T-helper 9 cell (primary cell): ENCODE measurements at places on chromosomes 6 and 20.
A peak's percentile ranks its signal among the peaks of the same experiment; 100 is the strongest.

DNA sequence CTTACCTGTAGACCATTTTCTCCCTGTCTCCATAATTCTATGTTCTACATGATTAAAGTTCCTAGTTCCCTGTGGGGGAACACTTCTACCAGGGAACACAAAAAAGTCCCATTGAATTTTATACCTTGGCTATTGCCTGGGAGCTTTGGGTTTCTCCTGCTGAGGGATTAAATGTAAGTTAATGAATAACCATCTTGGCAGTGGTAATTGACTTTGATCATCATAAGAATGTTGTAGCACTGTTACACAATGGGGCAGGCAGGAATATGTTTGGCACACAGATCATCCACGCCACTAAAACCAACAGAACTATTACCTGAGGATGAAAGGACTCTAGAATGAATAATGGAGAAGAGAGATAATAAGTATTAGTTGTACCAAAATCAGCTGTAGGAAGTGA lies 1106.2 kb upstream of the GJE1 start:
- no peak for DNase-seq

GRCh38 chr20:5974531-5974930 lies 24.1 kb downstream of the MCM8 start:
- DNase-seq = no peak

- no peak for DNase-seq
These were observed 29.6 kb upstream of the VAPB start for GRCh38 chr20:58359441-58359840.

- DNase-seq = no peak
These were observed 6.8 kb downstream of the TIAM2 start for GRCh38 chr6:155001934-155002333.

- no peak for DNase-seq
These were observed 69.8 kb downstream of the GJA1 start for GRCh38 chr6:121505284-121505683.

GRCh38 chr6:119182875-119183274 lies 104.4 kb upstream of the FAM184A start:
- DNase-seq = no peak

DNA sequence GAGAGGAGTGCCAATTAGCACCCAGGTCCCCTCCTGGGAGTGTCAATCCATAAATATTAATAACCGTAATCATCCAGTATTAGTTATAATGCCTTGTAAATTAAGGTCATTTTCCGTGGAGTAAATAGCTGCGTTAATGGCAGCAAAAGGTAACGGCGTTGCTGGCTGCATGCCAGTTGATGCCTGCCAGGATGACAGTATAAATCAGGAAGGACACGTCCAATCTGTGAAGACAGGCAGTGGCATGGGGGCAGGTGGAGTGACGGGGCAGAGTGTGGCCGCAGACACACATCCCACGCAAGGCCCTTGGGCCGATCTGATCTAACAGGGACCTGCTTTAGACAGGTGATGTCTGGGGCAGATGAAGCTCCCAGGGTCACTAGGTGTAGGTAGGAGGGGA lies 49.1 kb downstream of the KCNB1 start:
- DNase-seq = no peak

- DNase-seq = no peak
These were observed 57.4 kb upstream of the SLCO4A1 start for GRCh38 chr20:62584671-62585460.

DNA sequence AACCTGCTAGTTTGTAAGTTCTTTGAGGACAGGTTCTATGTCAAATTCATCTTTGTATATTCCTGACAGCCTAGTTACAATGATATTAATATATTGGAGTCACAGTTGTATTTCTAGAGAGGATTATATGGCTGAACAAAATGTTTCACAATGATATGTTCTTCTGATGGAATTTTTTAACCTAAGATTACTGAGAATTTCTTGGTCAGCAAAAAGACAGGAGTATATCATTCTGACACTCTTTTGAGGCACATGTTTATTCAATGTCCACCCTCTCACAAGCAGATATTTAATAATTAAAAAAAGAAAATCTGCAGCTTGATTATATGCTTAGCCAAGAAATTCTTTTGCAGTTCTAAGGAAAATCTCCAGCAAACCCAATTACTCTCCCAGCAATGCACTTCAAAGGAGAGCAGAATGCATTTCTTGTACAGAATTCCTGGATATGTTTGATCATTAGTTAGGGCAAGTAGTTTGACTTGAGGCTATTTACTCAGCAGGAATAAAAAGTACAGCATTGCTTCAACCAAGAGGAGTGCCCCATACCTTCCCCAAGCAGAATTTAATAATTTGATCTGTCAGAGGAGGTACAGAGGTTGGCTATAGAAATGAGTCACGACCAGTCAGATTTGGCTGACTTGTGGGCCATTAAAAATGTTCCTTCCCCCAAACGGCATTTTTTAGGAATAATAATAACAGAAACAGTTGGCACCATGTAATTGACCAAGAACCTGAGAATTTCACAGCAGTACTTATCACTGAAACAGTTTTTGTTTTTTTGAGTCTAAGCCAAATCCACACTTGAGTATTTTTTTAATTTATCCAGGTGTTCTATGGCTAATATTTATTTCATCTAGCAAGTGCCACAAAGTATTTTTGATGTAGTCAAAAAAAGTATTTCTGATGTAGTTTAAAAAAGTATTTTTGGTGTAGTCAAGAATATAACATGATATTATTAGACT lies 508.1 kb upstream of the FLRT3 start:
- no peak for DNase-seq

DNA sequence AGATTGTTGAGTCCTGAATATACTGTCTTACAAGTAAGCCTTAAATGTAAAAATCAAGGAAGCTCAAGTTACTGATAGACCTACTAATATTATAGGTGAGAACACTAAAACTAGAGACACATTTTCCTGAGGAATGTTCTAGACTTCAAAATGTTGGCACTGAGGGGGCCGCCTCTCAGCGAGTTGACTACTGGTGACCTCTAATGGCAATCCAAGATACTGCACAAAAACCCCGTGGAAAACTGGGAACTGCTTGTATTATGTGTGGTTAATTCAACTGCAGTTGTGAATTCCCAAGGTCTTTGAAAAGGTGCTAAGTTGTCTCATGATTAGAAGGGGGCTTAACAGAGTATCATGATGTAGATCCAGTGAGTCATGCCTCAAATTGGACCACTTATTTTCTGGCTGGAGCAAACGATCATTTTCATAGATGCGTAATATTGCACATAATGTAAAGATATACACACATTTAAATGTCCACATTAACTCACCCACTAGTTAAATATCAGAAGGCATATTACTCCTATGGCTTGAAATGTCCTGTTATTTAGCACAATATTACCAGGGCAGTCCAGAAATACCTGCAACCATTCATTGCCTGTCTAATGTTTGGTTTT lies 336.2 kb downstream of the FOXA2 start:
- DNase-seq = no peak

- no peak for DNase-seq
These were observed 164.6 kb downstream of the MTFR2 start for GRCh38 chr6:136085370-136086115.

DNA sequence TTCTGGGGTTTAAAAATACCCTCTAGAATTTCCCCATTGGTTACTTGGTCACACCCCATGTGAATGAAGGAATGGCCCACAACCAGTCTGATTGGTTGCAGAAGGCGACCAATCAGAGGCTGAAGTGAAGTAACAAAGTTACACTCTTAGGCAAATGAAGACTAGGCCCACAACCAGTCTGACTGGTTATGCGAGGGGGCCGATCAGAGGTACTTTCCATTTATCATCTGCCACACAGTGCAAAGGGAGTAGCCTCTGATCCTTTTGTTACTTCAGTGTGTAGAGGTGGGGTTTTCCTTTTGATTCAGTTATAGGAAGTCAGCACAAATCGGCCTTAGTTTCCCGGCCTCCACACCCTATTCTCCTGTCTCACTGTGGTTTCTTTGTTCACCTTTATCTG lies 61.2 kb upstream of the SGK1 start:
- DNase-seq = peak; percentile 0

GRCh38 chr20:16308754-16309153 lies 264.5 kb downstream of the KIF16B start:
- DNase-seq = no peak

- no peak for DNase-seq
These were observed 6.6 kb downstream of the FITM2 start for GRCh38 chr20:44304383-44304782.

- no peak for DNase-seq
These were observed 178.5 kb downstream of the KIF6 start for GRCh38 chr6:39546731-39547130.

GRCh38 chr6:91020744-91021143 lies 433.9 kb upstream of the MAP3K7 start:
- DNase-seq = no peak
